ENCODE measurements at places on chromosomes 5 and 9. TPM values are rescaled to one million over a fixed set of nuclear protein-coding genes. Genes with fewer than 3 reads are reported as not detected.

DNA sequence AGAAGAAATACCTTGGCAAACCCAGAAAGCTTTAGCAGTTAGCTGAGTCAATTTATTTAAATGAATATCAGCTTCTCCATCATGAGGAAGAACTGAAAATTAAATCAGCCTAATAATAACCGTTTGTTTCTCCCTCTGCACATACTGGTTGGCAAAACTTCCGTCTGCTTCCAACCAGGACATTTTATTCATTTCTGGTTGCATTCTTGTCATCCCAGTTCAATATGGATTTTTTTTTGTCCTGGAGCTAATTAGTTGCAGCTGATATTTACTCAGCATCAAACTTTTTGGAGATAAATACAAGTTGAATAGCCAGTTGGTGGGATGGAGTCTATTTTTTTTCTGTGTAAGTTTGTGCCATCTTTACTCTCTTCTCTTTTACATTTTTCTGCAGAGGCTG, 126.5 kb upstream of the GDNF start:
- DNase-seq: no peak

GRCh38 chr5:1513326-1514026, 10.3 kb downstream of the LPCAT1 start:
- no peak for DNase-seq

DNA sequence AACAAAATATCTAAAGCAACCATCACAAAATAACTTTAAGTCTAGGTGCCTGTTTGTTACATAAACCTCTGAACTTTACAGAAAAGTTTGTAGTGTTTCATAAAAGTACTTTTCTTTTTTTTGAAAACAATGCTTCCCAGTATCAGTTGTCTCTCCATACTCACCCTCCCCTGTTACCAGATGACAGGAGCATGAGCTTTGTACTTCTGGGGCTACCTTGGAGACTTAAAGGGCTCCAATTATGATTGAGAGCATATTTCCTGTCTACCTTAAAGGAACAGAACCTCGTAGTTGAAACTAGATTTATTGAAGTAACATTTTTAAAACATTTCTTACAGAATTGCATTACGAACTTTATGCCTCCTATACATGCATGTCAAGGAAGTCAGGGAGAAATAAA, 55.4 kb upstream of the PPP1R2B start:
- DNase-seq: no peak

- DNase-seq: peak; percentile 40
These were observed 1429.8 kb upstream of the CDH9 start for GRCh38 chr5:28468166-28468565.

DNA sequence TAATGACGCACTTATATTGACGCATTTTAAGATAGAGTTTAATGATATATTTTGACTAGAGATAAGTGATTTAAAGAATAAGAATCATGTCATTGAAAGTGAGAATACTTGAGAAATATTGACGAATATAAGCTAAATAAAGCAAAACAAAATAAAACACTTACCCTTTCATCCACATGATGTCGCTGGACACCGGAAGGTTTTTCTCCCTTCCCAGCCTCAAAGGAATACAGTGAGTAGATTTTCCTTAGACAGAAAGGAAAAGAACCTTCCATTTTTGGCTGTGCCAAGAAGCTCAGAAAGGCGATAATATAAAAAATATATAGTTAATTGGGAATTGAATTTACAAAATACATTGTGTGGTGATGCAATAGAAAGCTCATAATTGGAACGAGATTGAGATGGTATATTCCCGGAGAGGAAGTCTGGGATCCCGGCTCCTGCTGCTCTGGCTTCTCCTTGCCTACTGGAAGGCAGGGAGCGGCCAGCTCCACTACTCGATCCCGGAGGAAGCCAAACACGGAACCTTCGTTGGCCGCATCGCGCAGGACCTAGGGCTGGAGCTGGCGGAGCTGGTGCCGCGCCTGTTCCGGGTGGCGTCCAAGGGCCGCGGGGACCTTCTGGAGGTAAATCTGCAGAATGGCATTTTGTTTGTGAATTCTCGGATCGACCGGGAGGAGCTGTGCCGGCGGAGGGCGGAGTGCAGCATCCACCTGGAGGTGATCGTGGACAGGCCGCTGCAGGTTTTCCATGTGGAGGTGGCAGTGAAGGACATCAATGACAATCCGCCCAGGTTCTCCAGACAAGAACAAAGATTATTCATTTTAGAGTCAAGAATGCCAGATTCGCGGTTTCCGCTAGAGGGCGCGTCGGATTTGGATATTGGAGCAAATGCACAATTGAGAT, at the start of gene PCDHA5:
PCDHA5 (plus strand) TSS at position 239 of the 906 bp plus-strand sequence.
- DNase-seq: peak; percentile 26

DNA sequence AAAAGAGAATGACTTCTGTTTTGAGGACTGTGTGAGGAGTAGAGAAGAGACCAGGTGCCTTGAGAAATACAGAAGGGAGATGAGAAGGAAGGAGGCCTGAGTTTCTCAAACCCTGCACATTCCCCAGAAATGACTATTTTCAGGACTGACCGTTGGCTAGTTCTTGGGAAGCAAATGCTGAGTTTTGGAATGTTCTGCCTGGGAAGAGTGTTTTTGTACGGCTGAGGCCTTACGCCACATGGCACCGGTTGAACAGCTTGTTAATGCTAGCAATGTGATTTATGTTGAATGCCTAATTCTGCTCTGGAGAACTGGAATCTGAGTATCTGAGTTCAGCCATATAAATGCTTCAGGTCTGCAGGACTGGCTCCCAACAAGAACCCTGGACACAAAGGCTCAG, 152.7 kb upstream of the ADAMTS16 start:
- no peak for DNase-seq

DNA sequence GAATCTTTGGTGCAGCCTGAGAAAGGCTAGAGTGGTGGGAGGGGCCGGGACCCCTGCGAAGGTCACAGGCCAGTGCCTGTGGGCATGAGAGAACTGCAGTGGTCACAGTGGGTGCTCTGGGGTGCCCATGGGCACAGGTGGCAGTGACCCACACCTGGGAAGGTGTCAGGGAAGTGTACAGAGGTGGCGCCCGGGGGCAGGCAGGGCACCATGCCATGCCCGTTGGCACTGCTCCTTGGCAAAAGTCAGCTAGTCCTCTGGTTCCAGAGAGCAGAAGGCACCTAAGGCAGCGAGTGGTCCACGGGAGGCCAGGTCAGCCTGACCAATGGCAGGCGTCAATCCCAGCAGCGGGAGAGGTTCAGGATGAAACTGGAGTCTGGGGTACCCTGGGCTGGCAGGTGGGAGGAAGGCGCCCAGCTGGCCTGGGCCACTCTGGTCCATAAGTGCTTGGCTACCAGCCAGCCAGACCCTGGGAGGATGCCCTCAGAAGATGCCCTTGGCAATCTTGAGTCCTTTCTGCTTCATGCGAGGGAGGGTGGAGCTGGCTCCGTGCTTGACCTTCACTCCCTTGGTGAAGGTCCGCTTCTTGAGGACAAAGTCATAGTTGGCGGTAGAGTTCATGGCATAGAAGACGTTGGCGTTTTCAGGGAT, 22.8 kb downstream of the RALGDS start:
- no peak for DNase-seq

GRCh38 chr5:176527246-176528222, 9.7 kb downstream of the RNF44 start:
- DNase-seq: no peak

GRCh38 chr9:110626101-110626829, 42.3 kb upstream of the MUSK start:
- DNase-seq: peak; percentile 25

GRCh38 chr5:149143470-149143869, 2.2 kb downstream of the ABLIM3 start:
- DNase-seq: no peak

- DNase-seq: peak; percentile 76
These were observed 202.6 kb downstream of the NR3C1 start for GRCh38 chr5:143200781-143201398.

- DNase-seq: no peak
These were observed 18.7 kb upstream of the GABBR2 start for GRCh38 chr9:98727428-98727827.

GRCh38 chr5:158407824-158408195, 548.9 kb upstream of the CLINT1 start:
- DNase-seq: no peak

- DNase-seq: no peak
These were observed 225.1 kb downstream of the DCP2 start for GRCh38 chr5:113201715-113202114.

DNA sequence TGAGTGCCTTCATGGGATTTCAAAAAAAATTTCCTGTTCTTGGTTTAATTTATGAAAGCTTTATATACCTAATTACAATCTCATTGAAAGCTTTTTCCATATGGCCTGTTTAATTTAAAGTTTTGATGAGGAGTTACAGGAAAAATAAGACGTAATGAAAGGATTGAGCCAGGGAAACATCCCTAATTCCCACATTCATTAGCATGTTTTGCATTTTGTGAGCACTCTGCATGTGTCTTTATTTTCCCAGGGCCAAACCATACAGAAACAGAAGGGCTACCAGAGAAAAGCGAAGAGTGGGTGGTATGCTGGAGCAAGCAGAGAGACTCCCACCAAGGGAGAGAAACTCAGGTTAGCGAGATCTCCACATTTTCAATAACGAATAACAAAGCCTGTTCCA, 20.3 kb upstream of the LECT2 start:
- no peak for DNase-seq

DNA sequence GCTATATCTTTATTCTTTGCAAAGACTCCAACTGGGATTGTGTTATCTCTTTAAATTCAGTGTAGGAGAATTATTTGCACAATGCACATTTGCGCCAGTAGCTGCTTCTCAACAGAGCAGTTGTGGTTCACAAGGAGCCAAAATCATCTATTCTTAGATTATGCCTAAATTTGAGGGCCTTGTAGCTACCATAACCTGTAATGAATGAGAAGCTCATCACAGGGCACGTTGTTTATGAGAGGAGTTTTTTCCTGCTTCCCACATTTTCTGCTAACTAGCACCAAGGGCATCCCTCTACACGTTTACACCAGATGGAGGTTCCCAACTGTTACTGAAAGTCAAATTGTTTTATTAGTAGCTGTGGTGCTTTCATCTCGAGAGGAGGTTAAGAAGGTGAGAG, 322.4 kb downstream of the TMEM161B start:
- no peak for DNase-seq

DNA sequence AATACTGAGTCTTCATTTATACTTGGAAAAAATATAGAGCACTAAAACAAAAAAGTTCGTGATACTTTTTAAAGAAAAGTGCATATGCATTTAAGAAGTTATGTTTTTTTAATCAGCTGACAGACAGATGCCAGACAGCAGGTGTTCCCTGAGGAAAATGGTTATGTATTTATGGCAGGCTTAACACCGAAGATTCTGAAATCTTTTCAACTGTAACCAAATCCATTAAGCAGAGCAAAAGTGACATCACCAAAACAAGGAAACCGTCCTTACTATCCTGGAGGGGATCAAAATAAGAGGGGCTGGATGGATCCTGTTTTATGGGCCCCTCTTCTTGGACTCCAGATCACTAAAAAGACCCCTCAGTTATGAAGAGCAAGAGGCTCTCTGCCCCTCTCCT, 404.9 kb upstream of the ADAMTS16 start:
- no peak for DNase-seq

DNA sequence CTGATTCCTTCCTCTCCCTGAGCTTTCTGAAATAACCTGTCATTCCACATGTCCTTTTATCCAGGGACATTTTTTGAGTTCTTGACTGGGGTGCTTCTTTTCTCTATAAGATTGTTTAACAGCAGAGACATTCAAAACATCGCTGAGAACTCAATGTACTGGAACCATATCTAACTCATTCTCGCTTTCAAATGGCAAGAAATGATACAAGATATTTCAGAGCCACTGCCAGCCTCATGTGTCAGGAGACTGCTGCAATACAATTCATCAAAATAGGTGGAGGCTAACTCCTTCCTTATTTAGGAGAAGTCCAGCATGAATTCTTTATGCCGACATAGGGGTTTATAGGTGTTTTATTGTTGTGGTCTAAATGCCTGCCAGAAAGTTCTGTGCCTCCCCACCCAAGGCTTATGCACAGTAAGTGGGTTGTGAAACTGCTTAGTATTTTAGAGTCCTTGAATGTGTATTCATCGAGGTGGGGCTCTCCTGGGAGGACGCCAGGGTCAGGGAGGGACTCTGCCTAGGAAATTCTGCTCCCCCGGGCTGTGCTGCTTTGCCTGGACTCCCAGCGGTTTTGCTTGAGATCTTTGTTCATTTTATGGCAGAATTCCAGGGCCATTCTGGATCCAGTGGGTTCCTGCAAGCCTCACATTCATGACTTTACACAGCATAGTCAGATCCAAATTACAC, 53.9 kb downstream of the ZNF474 start:
- DNase-seq: peak; percentile 87

GRCh38 chr5:141529873-141530272, 41.0 kb downstream of the PCDHGC5 start:
- DNase-seq: no peak

DNA sequence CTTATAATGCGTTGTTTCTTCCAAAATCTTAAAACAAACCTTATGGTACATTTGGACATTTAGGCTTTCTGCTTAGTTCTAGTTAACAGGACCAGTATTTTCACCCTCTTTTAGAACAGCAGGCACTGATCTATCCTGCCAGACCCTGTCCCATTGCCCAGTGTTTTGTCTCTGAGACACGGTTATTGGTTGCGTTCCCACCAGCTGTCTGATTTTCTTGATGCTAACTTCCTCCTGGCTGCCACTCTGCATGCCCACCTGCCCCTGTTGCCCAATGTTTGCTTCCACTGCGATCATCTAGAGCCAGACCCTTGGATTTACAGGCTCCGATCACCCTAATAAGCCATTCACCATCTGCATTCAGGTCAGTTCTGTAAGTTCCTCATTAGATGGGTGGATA, 506.0 kb upstream of the CDH6 start:
- no peak for DNase-seq

- no peak for DNase-seq
These were observed 49.0 kb upstream of the DHFR start for GRCh38 chr5:80703747-80704146.

DNA sequence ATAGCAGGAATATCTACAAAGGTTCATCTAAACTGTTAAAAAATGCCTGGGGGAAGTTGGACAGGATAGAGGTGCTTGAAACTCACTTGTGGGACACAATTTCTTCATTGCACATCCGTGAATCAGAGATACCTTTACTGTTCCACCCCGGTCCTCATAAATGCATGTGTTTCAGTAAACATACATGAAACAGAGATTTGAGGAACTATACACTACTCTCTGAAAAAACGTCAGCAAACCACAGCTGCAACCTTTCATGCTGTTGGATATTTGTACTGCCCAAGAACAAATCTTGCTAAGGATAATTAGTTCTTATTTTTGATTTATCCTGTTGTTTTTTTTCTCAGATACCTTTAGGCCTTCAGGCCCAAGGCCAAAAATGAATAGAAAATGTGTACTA, 337.3 kb downstream of the KDM4C start:
- no peak for DNase-seq

GRCh38 chr5:160548949-160549645, 127.4 kb downstream of the PTTG1 start:
- peak; percentile 80 for DNase-seq

NXNL2 gene
- 0.77 TPM for total RNA-seq

BSPRY gene
- total RNA-seq: not detected

IL3 gene
- total RNA-seq: not detected

EGFLAM gene
- total RNA-seq: 0.13 TPM

CAVIN4 gene
- total RNA-seq: 0.45 TPM

TAF1L gene
- total RNA-seq: not detected

FOXD4L6 gene
- total RNA-seq: 0.13 TPM

LCN15 gene
- total RNA-seq: not detected

CCT5 gene
- total RNA-seq: 1,655 TPM

SH3GLB2 gene
- 48.5 TPM for total RNA-seq

C7 gene
- total RNA-seq: not detected

CACNA1B gene
- total RNA-seq: not detected

PLCXD3 gene
- 0.07 TPM for total RNA-seq

AJM1 gene
- 0.87 TPM for total RNA-seq

FBXL7 gene
- 2.5 TPM for total RNA-seq

SLC23A1 gene
- total RNA-seq: not detected

ZNF483 gene
- total RNA-seq: not detected

Data from HT1080 (cell line).